BE2C (cell line): ENCODE measurements at places on chromosomes 13 and 19.

DNA sequence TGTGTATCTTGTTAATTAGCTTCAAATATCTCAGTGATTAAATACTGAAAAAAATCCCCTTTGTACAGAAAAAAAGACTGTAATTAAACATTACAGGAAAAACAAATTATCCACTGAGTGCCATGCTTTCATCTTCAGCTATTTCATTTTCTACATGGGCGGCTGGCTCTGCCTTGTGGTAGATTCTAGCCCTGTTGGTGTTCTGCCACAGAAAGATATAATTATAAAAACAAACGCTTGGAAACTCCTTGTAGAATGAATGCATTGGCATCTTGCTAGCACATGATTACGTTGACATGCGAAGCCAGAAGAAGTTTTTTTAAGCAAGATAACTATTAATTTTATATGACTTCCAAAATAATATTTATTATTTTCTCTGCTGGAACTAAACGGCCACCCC, 496.8 kb downstream of the MYO16 start:
- DNase-seq, result no peak

DNA sequence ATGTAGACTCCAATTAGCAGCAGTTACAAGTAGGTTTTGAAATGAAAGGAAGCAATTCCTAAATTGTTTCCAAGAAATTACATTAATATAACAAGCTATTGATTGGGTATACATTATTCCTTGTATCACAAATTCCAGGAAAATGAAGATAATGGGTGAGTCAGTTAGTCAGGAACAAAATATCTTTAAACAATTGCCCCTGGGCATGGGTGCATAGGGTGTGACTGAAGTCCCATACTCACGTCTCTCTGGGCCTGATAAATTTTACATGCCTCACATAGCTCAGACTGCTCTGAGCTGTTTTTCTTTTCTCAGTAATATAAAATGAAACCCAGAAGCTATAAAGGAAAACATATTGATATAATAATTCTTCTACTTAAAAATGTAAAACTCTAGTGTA, 87.8 kb downstream of the FNDC3A start:
- DNase-seq, result no peak

DNA sequence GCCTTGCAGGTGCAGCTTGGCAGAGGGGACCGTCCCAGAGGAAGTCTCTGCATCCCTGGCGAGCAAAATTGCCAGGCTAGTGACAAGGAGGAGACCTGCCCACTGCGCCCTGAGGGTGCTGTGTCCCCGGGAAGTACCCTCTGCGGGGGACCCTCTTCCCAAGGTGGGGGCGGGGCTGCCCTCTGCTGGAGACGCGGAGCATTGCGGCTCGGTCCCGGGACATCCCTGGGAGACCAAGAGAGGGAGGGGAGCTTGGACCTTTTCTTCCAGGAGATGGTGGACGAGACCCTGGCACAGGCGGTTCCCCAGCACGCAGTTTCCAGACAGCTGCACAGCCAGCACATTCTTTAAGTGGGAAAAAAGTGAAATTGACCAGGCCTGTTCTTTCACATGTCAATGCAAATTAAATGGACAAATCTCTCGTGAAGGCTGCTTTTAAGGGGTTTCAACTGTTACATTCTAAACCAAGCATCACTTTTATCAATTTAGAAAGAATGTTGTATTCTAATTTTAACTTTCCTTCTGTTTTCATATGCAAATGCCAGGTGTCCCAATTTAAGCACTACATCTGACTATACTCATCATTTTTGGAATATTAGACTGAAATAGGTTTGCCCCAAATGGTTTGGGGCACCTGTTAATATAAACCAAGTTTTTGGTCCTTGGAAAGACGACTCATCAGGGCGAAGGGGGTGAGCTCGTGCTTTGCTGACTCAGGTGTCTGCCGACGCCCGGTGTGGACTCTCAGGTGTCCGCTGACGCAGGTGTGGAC, 60.7 kb downstream of the MCF2L start:
- DNase-seq, result peak; percentile 78

GRCh38 chr19:49534632-49535385, 7.0 kb downstream of the RCN3 start:
- no peak for DNase-seq

DNA sequence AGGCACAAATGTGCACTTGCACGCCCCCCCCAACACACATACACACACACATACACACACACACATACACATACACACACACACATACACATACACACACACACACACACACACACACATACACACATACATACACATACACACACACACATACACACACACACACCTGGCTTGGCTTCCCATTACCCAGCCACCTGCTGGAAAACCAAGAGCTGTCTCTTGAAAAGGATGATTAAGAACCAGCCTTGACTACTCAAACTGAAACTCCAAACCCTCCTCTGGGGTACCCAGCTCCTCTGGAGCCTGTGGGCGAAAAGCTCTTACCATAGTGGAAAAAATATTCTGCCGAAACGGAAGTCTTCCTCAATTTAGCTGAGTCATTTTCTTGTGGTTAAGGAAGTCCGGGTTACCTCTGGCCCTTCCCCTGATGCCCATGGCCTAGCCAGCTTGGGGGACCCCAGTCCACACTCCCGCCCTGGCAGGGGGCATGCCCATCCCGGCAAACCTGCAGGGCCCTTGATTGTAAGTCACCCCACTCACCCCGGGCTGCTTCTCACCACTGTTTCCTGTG, 21.9 kb downstream of the CEBPA start:
- no peak for DNase-seq

DNA sequence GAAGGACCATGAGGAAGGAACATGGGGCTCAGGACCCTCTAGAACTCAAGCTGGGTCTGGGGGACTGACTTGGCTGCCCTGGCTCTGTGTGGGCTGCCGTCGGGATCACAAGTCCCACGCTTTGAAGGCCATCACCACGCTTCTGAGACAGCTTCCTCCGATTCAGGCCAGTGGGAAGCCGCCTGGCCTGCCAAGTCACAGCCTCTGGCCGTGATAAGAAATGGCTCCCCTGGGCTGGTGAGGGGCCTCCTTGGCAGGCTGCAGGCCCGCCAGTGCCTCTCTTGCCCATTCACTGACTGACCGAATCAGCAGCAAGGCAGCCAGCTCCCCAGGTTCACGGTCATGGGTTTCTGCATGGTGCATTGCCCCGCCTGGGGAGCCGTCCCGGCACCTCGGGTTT, 48.8 kb downstream of the COMP start:
- DNase-seq, result no peak

DNA sequence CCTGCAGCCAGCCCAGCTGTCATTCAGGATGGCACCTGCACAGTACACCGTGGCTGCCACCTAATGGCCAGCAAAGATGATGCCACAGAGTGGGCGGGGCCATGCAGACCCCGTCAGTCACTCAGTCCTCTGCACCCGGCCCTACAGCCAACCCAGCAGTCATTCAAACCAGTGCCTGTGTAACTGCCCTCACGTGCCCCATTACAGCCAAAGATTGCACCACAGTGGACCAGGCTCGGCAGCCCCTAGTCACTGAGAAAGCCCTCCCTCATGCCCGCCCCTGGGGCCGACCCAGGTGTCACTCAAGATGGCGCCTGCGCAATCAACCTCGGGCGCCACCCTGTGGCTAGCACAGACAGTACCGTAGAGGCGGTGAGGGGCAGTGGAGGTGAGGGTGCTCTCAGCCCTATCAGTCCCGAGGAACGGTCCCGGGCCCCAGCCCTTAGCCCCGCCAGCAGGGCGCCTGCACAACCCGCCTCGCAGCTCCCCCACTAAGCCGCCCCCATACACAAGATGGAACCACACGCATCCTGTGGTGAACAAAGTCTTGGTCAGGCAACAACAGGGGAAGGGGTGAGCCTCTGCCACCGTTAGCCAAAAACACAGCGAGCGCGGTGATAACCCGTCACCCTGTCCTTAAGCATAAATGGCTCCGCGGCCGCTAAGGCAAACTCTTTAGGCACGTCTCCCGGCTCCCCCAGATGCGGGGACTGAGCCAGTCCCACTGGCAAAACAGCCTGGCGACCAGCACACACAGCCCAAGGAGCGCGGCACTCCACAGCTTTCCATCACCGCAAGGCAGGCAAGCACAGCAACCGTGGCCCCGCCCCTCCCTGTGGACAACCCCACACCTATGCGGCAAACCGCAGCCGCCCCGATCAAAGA, 2.3 kb downstream of the PEG3 start:
- peak; percentile 56 for DNase-seq

- DNase-seq, result no peak
These were observed 237.3 kb upstream of the GPC6 start for GRCh38 chr13:92989301-92989700.

GRCh38 chr13:98451676-98452470, 125.0 kb downstream of the STK24 start:
- no peak for DNase-seq

GRCh38 chr13:111866731-111867245, 200.2 kb upstream of the SOX1 start:
- no peak for DNase-seq

DNA sequence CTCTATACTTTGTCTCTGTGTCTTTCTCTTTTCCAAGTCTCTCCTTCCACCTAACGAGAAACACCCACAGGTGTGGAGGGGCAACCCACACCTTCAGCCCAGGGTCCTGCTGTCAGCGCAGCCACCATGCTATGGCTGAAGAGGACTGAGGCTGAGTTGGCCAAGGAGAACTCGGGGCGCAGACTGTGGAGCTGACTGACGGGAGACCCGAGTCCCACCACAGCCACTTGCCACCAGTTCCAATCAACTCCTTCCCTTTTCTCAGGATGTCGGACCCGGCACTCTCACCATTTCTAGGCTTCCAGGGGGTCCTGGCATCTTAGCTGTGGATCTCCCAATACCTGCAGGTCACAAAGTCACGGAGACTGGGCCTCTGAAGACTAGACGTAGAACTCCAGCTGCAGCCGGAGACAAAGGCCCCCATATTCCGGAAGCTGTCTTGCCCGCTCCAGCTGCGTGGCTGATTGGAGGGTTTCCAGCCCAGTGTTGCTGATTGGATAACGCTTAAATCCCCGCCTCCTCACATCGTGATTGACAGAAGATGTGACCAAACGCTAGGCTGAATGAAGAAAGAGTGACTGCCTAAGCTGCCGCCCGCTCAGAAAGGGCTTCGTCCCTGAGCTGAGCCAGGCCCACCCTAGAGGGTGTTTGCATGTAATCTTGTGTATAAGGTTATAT, 63.6 kb downstream of the ZNF429 start:
- no peak for DNase-seq
